Gastrocnemius medialis (tissue), 4 donors: ENCODE measurements at places on chromosomes 12 and 14.

- DNase-seq: no peak
These were observed 372.8 kb downstream of the TMEM121 start for GRCh38 chr14:105899071-105899641.

DNA sequence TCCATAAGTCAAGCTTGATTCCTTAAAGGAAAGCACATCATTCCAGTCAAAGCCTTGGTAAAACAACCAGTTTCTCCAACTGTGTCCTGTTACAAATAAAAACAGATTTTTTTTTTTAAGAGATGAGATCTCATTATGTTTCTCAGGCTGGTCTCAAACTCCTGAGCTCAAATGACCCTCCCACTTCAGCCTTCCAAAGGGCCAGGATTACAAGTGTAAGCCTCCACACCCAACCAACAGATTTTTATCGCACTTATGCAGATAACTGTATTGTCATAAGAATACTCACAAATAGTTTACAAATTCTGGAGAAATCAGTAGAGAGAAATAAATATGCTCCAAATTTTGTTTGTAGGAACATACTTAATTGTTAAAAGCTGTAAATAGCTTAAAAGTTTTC is 56.2 kb upstream of the SLC2A13 start:
- DNase-seq: no peak

DNA sequence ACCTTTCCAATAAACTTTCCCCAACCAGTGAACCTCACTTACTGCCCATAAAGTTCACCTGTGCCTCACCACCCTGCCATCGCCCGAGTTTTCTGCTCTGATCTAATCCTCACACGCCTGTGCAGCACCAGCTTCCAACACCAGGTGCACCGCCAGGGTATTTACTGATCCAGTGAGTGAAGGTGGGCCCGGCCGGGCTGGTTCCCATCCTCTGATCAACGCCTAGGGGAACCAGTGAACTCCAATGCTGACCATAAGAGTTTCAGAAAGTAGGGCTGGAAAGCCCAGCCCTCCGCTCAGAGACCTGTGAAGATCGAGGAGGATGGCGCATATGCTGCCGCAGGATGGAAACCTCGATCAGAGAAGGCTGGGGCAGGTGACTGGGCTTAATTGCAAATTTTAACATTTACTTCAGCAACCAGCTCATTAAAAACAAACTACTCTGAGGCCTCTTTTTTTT is 685 bp upstream of the MYL6B start:
- DNase-seq: peak; percentile 69

- no peak for DNase-seq
These were observed 26.6 kb downstream of the ATF7 start for GRCh38 chr12:53599579-53599978.

DNA sequence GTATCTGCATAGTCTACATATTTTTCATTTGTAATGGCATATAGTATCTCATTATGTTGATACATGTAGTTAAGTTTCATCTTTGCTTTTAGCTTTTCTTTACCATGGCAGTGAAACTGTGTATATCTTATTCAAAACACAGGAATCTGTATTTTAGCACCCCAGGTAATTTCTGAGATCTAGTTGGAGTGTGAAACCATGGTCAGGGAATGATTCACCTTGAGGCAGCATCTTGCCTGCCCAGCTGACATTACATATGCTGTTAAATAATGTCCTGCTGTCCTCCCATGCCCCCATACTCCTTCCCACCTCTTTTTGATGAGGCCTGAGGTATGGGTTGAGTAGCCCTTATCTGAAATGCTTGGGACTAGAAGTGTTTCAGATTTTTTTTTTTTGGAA is 125.4 kb upstream of the ATF1 start:
- no peak for DNase-seq

DNA sequence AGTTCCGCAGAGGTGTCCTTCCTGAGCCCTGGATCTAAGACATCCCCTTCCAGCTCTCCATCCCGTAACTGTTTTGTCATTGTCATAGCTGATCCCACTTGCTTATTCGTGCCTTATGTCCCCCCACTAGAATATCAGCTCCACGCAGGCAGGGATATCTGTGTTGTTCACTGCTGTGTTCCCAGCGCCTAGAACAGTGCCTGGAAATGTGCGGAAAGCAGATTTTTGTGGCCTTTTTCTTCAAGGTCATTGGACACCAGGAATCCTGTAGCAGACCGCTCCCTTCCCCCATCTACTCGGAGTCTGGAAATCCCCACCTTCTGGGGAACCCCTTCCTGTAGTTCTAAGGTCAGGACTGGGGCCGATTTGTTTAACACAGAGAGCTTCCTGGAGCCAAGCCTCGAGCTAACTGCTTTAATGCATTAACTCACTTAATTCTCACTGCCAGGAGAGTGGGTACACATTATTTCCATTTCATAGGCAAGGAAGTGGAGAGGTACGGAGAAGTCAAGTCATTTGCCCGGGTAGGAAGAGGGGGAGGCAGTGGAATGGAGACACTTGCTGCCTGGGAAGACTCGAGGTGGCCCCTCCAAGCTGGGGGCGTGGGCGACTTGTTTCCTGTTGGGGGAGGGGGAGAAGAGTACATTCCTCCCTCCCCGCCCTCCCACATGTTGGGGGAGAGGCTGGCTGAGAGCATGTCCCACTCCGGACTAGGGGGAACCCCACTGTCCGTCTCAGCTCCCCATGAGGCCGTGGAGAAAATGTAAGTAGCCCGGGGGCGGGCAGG is 1.2 kb upstream of the SH2B3 start:
- DNase-seq: no peak

- no peak for DNase-seq
These were observed 110.9 kb upstream of the TSPAN8 start for GRCh38 chr12:71268598-71269280.

DNA sequence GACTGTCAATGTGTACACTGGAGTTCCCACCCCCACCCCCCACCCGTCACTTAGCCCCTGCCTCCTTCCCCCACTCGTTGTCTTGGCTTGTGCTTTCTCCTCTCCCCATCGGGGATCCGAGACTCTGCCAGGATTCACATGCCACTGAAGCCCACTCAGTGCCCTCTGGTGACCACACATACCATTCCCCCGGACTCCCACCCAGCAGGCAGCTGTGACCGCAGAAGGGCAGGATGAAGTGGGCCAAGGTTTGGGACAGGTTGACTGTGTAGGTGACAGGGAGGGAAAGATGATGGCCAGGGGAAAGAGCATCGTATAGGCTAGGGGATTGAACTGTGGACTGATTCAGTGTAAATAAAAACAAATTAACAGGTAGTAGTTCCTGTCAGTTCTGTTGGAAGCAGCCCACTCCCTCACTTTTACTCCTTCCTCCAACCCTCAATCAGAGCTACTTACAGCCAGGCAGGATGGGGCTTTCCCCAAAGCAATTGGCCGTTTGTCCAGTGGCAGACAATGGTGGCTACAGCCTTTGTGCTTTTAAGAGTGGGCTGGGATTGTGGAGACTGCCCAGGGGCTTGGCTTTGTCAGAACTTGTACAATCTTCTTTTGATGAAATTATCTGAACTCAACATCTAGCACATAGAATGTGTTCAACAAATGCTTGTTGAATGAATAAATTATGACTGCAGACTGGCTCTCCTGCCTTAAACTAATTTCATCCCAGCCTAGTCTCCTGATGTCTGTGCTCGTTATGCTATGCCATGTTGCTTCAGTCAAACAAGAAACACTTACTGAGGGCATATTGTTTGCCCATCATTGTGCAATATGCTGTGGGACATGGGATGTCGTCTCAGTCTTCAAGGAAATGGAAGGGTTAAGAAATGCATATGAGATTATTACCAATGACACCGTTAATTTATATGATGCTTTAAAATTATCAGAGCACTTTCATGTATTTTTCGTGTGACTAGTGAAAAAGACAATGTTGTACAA is 30.2 kb downstream of the TTC9 start:
- no peak for DNase-seq

GRCh38 chr12:4956054-4956453 is 46.3 kb downstream of the KCNA1 start:
- no peak for DNase-seq

- no peak for DNase-seq
These were observed 65.5 kb downstream of the TSPAN8 start for GRCh38 chr12:71092290-71092689.

DNA sequence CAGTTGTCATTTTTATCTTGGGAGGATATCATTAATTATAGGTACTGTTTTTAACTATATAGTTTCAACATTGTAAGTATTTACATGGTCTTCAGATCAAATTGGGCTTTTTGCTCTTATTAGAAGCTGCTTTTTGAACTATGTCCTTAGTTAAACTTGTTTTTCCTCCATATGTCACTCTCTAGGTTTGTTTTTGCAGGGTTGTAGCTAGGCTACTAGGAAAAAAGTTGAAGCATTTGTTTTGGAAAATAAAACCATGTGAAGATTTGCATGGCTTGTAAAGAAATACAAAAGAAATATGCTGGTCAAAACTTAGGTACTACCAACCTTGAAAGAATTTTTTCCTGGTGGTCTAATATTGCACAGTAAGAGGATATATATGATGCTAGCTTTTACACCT is 3.4 kb downstream of the ARID2 start:
- no peak for DNase-seq

DNA sequence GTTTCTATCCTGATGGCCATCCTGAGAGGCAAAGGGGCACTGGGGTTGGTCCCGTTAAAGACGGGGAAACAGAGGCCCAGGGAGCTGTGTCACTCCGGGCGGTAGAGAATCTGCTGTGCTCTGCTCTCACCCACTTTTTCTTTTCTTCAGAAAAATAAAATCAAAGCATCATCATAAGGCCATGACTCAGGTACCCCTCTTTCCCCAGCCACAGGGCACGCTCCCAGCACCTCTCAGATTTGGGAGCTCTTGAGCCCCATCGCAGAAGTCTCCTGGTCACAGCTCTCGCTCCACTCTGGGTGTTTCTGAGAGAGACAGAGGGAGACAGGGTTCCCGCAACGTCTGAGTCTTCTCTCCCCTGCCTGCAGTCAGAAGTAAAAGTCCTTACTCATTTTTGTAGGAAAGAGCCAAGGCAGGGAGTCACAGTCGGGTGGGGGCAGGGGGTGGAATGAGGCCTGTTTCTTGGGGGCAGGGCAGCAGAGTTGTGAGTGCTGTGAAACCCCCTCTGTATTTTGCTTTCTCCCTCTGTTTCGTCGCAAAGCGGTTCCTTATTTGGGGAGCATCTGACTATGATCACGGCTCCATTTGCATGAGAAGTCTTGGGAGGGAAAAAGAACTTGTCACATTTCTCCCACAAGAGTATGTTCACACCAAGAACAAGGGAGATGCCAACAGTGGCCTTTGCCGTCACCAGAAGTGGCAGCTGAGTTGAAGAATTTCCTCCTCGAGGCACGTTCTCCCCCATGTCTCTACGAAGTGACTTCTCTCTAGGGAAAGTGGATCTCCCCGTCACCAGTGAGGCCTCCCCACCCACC is 139.0 kb downstream of the BCL11B start:
- no peak for DNase-seq

DNA sequence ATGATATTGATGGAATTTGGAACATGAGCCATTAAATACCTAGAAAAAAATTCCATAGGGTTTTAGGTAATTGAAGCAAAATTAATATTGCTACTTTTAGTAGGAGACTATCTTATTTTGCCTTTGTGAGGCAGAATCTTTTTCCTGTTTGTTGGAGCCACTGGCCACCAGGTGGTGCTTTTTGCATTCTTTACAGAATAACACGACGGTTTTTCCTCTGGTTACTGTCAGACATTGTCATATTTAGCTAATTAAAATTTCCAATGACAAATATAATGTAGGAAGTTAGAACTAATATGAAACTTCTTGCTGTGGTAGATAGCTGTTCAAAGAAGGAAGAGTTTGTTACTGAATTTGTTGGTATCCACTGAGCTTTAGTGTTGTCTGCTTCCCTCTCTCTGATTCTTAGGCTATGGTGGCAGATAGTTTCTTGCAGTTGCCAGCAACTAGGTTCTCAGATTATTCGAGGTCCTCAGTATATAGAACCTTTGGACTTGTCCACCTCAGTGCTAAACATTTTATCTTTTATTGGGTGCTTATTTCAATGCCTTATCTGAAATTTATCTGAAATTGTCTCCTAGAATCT is 25.7 kb downstream of the RAB21 start:
- DNase-seq: no peak

DNA sequence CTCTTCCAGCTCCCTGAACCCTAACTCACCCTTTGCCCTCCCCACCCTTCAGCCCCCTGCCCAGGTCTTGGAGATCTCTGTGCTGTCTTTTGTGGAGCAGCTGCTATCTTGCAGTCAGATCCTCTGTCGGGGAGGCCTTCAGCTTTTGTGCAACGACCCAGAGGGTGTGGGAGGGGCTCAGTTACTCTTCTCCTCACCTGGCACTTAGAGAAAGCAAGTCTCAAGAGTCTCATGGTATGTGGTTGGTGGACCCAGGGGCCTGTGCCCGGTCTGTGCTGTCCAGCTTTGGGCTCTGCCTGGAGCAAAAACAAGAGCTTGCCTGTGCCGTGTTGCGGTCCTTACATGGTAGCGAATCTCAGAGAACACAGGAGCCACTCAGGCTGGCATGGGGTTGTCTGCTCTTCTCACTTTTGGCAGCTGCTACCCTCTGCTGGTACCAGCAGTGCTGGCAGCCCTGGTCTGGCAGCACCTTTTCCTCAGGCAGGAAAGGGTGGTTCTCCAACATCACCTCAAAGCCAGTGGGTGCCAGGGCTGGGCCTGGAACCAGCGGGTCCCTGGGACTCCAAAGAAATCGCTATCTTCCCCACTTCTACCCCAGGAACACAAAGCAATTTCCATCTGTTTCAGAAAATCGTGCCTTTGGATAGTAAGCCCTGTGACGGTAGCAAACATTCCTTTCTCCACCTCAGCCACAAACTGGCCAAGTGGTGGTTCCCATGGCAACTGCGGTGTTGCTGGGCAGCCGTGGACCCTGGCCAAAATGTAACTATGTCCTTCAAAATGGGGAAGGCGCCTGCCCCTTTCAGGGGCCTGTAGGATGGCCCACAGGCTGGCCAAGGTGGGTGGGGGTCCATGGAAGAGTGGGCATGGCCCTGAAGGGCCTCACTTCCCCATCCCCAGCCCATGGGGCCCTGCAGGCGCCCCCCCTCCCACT is 90.0 kb downstream of the RIN3 start:
- DNase-seq: no peak

- DNase-seq: no peak
These were observed 40.3 kb downstream of the TIMELESS start for GRCh38 chr12:56408799-56409417.

DNA sequence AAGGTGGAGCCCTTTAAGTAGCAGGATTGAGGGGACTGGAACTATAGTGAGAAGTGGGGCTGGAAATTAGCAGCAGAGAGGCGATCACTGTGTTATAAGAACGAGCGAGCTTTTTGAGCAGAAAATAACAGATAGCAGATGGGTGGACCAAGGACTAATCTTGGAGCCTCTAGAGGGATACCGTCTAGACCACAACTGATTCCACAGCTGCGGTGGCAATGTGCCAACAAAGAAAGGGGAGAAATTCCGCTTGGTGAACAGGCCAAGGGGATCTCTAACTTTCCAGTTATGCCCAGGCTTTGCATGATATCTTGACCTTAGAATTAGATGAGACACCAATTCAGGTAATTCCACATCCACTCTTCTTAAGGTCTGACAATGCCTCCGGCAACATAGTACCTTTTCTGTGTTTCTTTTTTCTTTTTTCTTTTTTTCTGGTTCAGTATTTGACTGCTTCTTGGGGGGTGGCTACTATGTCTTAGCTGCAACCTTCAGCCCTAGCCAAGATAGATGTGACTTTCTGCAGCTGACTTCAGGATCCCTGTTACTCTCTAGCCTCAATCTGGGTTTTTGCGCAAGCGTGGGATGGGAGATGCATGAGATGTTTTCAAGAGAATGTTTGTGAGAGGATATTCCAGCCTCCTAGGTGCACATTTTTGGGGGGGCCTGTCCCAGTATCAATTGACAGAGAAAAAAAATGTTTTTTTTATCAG is 143.4 kb upstream of the CPSF6 start:
- DNase-seq: no peak

- no peak for DNase-seq
These were observed 101.9 kb downstream of the TMTC3 start for GRCh38 chr12:88243982-88244381.

GRCh38 chr12:113242026-113242418 is 20.8 kb downstream of the TPCN1 start:
- DNase-seq: peak; percentile 92
